Activated CD4-positive, alpha-beta T cell treated with anti-CD3 and anti-CD28 coated beads, Interleukin-2, amount 50 U/mL, for 16 hours (primary cell): ENCODE measurements at places on chromosomes 5 and 9.

DNA sequence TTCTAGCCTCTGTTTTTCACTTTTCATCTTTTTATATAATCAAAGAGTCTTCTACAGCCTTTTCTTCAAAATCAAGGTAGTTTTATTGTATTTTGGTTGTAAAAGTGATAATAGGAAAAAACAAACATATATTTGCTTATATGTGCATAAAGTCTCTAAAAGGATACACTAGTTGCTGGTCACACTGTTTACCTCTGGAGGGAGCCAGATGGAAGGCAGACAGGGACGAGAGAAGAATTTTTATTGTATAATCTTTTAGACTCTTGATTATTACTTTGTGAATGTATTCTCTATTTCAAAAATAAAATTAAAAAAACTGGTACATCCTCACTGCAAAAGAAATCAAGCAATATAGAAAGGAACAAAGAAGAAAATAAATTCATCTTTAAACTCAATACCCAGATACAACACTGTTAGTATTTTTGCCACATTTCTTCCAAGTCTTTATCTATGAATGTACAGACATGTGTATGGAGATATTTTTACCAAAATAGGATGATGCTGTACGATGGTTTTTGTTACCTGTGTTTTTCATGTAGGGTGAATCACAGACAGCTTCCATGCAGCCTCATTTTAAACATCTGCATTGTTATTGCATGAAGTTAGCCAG is 6.1 kb upstream of the RNF183 start:
- peak; percentile 48 for DNase-seq

GRCh38 chr5:151139015-151139414 is 18.6 kb downstream of the ANXA6 start:
- no peak for DNase-seq

- no peak for DNase-seq
Observed at GRCh38 chr5:135179308-135179980, 145.4 kb upstream of the PITX1 start.

- DNase-seq: no peak
Observed at GRCh38 chr9:131240047-131240921, 36.0 kb downstream of the FAM78A start.

- no peak for DNase-seq
Observed at GRCh38 chr9:89514337-89514736, 16.4 kb upstream of the SEMA4D start.

DNA sequence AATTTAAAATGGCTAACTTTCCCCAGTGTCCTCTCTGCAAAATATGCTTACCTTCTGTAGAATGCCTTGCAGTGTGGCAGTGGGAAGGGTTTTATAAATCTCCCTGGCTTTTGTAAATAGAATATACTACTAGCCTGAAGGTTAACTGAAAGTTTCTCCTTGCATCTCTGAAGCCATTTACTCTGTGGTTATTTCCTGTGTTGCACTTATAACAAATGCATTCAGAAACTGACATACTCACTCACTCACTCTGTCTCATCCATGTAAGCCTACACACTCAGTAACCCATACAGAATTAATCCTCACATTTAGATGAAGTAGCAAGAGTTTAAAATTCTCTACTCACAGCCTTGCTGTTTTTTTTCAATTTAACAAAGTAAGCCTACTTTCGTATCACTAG is 87.1 kb upstream of the SH3GL2 start:
- DNase-seq: no peak

GRCh38 chr9:130451509-130452388 is 7.0 kb downstream of the ASS1 start:
- DNase-seq: peak; percentile 12

GRCh38 chr9:69951411-69951810 is 92.2 kb upstream of the MAMDC2 start:
- no peak for DNase-seq

DNA sequence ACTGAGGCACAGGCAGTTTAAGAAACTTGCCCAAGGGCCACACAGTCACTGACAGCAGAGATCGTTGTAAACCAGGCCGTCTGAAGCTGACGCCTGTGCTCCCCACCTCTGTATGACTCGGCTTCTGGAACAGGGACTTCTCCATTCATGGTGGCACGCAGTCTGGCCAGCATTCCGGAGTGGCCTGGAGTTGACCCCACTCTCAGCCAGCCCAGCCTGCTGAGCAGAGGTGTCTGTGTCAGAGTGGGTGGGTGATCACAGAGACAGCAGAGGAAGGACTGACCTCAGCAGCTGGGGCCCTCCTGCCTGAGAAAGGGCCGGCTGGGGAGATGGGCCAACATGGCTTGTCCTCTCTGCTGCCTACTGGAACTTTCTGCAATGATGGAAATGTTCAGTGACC is 12.6 kb downstream of the LRSAM1 start:
- no peak for DNase-seq

GRCh38 chr9:108911820-108912219 is 22.1 kb downstream of the ELP1 start:
- DNase-seq: no peak

DNA sequence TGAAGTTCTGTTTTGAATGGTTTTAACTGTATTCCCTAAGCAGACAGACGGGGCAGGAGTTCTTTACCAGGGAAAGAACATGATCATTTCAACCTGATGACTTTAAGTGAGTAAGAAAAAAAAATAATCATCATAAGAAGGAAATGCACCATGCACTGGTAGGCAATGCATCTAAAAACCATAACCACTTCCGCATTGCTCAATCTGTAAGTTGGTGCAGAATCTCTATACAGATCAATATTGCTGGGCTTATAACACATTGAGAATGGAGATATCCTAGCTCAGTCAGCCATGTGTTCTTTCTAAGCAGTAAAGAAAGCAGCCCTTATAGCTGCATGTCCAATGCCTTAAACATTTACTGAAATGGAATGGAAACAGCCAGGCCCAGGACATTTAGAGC is 407.1 kb upstream of the DMAC1 start:
- peak; percentile 16 for DNase-seq

DNA sequence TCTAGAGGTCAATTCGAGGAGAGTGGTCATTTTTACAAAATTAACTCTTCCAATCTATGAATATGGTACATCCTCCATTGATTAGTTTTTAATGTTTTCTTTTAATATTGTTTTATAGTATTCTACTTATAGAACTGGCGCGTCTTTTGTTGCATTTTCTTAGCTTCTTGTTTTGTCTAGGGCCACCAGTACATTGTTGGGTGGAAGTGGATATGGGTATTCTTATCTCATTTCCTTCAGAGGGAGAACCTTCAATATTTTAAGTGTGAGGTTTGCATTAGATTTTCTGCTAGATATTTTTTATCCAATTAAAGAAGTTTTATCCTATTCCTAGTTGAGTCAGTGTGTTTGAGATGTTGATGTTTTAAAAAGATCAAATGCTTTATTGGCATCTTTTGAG is 69.8 kb downstream of the RPS23 start:
- DNase-seq: no peak
